ENCODE measurements at places on chromosomes 5 and 9.

GRCh38 chr5:92838253-92838652 is 742.8 kb downstream of the NR2F1-AS1 start:
- DNase-seq, result no peak

DNA sequence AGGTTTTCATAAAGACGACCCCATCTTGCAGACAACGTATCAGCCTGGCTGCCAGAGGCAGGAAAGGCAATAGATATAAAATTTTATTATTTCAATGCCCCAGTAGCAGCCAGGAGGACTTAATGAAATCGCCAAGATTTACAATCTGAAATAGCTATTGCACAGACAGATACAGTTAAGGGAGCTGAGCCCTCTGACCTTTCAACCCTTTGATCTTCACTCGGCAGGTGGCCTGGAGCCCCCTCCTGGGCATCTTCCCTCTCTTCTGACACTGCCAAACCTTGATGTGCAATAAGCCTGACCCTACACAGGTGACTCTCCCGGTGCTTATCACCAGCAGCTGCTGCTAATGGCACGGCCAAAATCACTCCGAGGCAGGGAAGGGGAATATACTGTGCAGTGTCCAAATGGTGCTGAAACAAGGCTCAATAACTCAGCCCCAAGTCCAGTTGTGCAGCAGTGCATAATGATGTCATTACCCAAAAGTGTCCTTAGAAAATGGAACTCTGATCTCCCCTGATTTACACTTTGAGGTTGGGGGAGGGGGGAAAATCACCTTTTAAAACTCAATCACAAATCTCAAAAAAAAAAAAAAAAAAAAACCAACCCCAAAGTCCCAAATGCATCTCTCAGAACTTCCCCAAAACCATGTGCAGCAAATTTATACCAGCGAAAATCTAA is 242.0 kb downstream of the CRB2 start:
- no peak for DNase-seq

DNA sequence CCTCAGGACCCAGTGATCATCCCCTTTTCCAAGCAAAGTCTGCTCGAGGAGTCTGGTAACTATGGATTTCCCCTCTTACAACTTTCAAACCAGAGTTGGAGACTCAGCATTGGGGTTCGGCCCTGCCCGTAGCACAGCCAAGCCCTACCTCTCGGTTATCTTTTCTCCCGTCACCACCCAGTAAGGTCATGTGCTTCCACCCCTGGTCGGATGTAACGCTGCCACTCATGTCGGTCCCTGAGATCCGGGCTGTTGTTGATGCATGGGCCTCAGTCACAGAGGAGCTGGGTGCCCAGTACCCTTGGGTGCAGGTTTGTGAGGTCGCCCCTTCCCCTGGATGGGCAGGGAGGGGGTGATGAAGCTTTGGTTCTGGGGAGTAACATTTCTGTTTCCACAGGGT is 1.2 kb downstream of the GALT start:
- no peak for DNase-seq

DNA sequence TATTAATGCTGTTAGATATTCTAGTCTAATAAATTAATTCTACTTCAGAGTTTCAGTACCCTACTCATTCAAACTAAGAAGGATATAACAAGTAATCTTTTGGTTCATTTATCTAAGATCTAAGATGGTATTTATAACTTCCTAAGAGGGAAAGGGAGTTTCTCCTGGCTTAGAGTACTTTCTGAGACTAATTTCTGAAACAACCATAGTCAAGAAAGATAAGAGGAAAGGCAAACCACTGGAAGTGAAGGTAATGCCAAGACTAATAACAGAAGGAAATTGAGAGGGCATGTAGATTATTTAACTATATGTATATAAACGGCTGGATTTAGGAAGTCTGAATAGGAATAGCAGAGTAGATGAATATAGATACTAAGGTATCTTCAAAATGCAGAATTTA is 112.4 kb upstream of the ACOT12 start:
- DNase-seq, result no peak

DNA sequence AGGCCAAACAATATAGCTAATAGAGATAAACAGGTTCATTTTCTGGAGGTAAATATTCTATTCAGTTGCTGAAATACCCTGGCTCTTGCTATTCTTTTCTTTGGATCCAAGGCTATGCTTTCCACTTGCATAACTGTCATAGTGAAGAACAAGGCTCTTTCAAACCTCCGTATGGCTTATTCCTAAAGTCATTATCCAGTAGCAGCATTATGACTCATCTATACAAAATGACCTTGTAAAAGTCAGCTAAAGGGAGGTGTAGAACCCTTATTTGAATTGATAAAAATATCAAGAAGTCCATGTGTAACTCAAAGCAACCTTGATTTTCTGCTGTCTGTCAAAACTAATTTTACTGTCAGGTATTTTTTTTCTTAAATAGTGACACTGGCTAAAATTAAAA is 447.8 kb downstream of the PLK2 start:
- no peak for DNase-seq

GRCh38 chr5:130541617-130542221 is 623.3 kb downstream of the HINT1 start:
- no peak for DNase-seq

- DNase-seq, result peak; percentile 61
Measured at GRCh38 chr5:35198686-35199085, 31.6 kb downstream of the PRLR start.

DNA sequence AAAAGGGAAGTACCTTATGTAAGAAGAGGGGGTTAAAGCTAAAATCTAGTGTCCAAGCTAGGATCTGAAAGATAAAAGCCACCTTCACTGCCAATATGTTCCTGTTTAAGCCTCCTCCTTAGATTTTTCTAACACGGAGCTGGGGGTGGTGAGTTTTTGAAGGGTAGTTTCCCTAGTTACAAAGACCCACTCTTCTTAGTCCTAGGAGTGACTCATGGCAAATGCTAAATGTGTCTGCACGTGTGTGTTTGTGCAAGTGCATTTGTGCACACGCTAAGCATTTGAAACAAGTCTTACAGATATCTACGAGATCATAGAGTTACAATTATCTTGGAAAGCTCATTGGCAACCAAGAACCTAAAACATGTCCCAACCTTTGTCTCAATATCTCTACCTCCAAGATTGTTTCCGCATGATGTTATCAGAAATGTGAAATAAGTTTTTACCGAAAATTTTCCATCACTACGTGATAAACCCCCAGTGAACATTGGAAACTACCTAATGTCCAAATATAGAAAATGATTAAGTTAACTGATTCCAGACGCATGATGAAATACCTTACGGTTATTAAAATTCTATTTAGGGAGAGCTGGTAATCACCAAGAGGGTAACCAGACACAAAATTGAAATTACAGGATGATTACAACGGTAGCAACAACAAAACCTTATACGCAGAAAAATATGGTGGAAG is 78.0 kb upstream of the HRH2 start:
- DNase-seq, result no peak

GRCh38 chr5:147751-148150 is 43.5 kb upstream of the LRRC14B start:
- no peak for DNase-seq

GRCh38 chr5:10445352-10445751 is 3.7 kb downstream of the ROPN1L start:
- DNase-seq, result no peak

DNA sequence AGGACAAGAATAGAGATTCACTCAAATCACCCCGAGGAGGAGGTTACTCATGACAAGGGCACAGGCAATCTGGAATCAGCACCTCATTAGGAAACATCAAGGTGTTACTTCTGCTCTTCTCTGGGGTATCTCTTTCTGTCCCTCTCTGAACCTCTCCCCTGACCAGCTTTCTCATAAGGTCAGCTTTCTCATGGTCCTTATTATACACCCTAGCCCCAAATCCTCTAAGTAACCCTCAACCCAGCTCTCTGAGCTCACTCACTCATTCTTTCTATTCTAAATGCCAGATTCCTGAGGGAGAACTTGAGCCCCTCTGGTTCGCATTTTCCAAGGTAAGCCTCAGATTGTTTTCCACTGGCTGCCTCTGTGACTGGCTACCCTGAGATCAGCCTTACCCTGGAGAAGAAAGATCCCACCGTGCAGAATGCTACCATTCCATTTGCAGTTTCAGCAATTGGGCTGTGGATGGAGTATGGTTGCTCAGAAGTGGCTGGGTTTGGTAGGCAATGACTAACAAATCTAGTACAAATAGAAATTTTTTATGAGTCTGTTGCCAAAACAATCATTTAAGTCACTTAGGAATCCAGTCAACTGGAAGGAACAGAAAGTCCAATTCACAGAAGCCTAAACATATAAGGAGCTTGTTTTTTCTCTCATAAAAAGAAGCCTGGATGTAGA is 9.0 kb upstream of the TIMD4 start:
- DNase-seq, result no peak

DNA sequence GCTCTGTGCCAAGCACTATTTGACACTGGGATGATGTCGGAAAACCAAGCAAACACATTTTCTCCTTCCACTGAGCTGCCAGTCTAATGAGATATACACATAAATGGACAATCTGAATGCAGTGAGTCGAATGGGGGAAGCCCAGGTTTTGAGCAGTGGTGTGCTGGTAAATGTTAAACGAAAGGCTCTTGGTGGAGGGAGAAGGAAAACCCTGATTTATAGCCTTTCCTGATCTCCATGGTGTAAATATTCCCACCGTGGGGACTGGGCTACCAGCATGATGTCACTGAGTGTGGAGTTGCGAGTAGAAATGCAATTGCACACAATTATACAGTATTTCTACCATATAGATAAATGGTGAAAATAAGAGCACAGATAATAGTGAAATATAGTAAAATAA is 5.0 kb upstream of the GSN start:
- DNase-seq, result no peak

- DNase-seq, result no peak
Measured at GRCh38 chr9:100074989-100075388, 23.8 kb downstream of the ERP44 start.

DNA sequence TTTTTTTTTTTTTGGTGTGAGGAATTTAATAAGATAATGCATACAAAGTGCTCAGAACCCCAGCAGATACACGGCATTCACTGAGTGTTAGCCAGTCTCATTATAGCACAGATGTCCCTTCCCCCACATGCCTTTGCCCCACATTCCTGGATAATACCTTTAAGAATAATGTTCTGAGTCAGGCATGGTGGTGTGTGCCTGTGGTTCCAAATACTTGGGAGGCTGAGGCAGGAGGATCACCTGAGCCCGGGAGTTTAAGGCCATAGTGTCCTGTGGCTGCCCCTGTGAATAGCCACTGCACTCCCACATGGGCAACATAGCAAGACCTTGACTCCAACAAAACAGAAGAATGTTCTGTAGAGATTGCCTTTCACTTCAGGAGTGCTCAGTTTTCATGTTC is 24.2 kb upstream of the ANKRD18A start:
- no peak for DNase-seq

DNA sequence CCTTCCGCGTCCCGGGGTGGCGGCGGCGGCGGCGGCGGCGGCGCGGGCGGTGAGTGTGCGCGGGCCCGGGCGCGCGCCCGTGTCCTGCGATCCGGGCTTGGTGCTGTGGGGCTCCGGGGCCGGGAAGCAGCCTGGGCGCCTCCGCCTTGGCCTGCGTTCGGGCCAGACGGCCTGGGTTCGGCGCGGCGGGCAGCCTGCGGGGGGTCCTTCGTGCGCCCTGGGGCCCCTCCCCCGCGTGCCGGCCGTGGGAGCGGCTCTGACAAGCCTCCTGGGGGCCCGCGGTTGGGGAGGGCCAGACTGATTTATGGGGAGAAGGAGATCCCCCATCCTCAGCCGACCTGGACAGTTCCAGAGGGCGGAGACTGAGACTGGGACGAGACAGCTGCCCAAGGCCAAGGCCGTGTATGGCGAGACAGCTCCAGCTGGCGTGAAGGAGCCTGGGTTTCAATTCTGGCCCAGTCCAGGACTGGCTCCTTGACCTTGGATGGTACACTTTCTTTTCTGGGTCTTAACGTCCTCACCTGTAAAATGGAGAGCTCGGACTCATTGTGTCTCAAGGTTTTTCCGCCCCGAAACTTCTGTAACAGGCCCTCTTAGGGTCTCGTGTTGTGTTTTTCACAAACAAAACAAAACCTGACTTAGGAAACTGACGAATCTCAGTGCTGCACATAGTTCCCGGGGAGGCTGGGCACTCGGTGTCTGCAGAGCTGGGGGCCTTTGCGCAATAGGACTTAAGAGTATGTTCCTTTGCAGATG is 603 bp downstream of the TMEM268 start:
- no peak for DNase-seq

- DNase-seq, result no peak
Measured at GRCh38 chr9:71904076-71904475, 6.9 kb downstream of the ABHD17B start.

All from HFF-Myc (cell line).